ENCODE measurements at places on chromosomes 1 and 21.

DNA sequence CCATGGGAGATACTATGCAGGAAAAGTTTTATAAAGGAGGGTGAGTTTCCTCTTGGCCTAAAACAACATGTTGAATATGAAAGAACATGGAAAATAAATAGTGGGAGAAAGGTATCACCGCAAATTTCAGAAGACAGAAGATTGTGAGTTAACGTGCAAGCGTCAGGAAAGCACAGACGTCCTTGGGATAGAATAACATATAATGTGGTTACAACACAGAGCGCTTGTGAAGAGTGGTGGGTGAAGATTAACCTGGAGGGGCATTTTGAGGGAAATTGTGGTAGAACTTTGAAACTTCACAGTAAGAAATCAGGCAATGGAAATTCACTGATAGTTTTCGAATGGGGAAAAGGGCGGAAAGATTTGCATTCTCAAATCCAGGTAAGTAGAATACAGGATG, 47.3 kb downstream of the NEGR1 start:
- DNase-seq = no peak

DNA sequence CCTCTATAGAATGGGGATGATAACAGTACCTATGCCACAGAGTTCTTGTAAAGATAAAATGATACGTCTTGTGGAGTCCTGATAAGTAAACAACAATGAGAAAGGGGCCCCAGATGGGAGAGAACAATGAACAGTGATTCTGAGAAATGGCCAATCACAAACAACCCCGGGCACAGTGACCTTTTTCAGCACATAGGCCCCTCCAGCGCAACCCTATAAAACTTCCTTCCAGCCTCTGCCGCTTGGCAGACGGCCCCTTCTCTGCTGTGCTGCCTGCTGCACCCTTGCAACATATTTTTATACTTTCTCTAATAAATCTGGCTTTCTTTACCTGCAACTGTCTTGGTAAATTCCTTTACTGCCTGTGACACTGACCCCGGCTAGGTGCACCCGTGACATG, 8.9 kb downstream of the RCAN1 start:
- no peak for DNase-seq

DNA sequence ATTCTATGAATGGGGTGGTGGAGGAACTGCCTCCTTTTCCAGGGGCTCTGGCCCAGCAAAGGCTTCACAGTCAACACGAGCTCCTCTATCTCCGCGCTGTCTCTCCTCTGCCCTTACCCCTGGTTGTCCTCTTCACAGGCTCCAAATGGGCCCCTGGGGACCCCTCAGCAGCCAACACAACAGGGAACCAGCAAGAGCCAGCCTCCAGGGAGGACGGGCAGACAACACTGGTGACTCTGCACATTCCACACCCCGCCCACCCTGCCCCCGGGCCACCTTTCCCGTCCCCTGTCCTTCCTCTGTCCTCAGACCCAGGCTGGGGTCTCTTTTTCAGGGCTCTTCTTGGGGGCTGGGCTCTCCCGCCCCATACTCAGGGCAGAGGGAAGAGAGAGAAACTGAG, 17.5 kb upstream of the ETV3 start:
- DNase-seq = no peak

DNA sequence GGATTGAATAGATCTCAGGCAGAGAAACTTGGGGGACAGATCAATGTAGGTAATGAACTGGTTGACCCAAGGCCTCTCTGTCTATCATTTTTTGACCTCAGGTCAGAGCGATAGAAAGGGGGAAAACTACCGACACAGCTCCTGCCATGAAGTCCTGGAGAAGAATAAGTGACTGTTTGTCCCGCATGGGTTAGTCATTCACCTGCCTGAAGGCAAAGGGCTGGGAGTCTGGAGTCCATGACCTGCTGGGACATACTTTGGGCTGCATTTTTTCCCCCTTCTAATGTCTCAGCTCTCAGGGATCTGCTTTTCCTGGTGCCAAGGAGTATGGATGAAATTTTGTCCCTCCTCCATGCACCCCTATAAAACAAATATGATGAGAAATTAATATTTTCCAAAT, 1.6 kb upstream of the ROR1 start:
- DNase-seq = no peak

DNA sequence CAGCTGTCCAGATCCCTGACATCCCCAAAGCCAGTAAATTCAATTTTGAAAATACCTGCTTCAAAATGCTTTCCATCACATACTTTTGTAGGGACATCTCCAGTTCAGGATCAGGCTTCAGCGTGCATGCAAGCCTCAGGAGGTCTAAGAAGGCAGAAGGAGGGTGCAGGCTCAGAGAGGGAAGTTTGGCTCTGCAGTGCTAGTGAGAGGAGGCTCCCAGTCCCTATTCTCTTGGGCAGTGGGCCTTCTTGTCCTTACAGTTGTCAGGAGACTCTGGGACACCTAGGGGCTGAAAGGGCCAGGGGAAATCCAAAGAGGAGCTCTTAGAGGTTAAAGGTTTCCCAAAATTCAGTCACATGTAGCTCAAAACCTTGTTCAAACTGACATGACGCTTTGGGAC, 20.1 kb downstream of the ADCY10 start:
- DNase-seq = no peak

- DNase-seq = no peak
These were observed 41.3 kb upstream of the UHMK1 start for GRCh38 chr1:162456323-162456722.

DNA sequence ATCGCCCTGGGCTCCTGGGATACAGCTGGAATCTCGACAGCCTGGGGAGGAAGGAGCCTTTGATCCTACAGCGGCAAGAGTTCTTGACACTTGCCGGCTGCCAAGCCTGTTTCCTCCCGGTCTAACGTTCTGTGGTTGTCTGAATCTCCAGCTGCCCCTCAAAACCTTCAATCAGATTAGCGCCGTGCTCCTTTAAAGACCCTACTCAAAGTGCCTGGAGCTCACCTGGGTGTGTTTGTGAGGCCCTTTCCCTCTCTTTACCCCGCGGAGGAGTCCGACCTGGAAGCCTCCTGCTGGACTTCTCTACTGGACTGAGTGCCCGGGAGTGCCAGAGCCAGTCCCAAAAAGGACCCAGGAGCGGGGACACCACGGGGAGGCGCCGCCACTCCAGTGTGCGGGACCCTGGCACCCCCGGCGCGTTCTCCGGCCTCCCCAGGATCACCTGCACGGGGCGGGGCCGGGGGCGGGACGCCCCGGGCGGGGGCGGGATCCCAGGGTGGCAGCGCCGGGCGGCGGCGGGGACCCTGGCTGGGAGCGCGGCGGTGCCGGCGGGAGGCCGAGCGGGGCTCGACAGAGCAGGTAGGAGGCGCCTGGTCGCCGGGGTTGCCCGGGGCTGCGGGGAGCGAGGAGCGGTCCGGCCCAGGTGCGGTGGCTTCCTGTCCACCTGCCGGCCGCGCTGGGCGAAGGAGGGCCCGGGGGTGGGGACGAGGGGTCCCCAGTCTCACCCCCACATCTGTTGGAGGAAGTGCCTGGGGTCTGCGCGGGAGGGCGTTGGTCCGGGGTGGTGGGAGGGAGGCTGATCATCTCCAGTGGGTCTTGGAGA, at the start of gene NCMAP:
TSS of gene NCMAP (plus strand) at position 497 of the 823 bp plus-strand sequence. CDS start 39,344 bp downstream, outside the sequence.
- no peak for DNase-seq

DNA sequence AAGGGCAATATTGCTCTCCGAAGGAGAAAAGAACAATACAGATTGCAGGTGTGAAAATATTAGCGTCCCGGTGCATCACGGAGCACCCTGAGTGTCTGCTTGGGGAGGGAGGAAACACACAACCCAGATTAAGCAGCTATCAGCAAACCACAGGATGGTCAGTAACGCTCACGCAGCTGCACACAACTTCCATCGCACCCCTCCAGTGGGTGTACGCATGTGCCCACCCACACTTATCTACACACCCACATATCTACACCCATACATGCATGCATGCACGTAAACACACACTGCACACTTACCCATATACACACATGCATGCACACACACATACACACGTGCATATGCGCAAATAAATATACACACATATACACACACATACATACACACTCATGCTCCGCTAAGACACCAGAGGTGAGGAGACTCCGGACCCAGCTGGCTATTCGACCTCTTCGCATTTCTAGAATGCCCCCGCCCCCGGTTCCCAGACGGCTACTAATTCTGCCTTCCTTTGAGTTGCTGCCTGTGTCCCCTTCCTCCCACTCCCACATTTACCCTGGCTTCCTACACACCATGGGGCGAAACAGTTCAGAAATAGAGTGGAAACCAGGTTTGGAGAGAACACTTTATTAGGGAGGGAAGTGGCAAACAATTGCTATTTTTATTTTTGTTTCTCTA, 26.2 kb downstream of the ITPKB start:
- no peak for DNase-seq

DNA sequence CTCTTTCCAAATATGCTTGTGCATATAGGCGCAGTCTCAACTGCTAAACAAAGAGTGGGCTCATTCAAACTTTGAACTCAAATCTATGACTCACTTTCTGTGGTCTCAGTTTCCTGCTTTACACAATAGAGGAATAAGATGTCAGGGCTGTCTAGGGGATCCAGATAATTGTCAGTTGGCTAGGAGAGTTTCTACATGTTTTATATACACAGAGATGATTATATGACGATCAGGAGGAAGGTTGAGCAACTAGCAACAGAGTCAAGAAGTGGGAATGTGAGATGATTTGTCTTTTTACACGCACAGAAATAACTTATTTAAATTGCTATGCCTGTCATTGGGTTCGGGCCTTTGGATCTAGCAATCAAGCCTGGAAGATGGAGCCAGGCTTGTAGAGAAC, 299.4 kb upstream of the LYPLAL1 start:
- DNase-seq = no peak

- no peak for DNase-seq
These were observed 16.2 kb upstream of the LIN9 start for GRCh38 chr1:226325178-226325577.

DNA sequence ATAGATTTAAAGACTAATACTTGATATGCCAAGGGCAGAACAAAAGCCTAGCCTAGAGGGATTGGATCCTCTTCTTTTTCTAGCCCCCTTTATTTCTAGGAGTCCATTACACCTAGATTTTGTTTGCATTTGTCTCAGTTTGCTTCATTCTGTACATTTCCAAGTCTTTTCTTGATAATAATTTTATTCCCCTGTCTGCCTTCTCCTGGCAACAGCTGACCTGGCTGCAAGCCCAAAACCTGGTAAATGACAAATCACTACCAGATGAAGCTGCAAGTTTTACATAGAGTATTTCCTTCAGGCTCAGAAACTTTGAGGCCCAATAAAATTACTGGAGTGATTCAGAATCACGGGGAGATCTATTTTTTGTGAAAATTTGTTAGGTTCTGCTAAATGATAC, 36.5 kb upstream of the LHX8 start:
- no peak for DNase-seq

- no peak for DNase-seq
These were observed 26.8 kb downstream of the UMODL1 start for GRCh38 chr21:42097860-42098454.

- no peak for DNase-seq
These were observed 84.6 kb downstream of the MATN1 start for GRCh38 chr1:30638811-30639210.

GRCh38 chr1:77322061-77322900, 40.5 kb downstream of the AK5 start:
- DNase-seq = no peak

DNA sequence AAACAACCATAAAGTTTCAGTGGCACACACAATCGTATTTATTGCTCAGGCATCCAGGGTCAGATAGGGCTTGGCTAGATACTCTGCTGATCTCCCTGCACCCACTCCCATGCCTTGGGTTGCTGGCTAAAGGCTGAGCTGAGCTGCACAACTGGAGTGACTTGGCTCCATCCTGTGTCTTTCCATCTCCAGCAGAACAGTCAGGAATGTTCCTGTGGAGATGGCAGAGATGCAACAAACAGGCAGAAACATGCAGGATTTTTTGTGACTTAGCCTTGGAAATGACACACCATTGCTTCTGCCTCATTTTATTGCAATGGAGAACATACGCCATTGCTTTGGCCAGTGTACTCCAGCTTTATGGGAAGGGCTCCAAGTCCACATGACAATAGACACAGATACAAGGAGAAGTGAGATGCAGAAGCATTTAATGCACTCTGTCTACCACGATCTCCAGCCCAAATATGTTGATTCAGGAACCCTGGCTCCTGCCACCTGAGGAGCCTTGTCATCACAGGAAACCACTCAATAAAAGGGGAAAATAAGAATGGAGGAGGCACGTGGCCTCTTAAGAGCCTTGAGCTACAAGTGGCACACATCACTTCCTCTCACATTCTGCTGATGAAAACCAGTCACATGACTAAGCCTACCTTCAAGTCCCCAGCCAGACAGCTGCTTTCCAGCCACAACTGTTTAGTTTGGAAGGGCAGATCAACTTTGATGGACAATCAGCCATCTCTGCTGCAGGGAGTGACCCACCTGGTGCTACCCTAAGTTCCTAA, 10.1 kb upstream of the GUCA2B start:
- DNase-seq = no peak

DNA sequence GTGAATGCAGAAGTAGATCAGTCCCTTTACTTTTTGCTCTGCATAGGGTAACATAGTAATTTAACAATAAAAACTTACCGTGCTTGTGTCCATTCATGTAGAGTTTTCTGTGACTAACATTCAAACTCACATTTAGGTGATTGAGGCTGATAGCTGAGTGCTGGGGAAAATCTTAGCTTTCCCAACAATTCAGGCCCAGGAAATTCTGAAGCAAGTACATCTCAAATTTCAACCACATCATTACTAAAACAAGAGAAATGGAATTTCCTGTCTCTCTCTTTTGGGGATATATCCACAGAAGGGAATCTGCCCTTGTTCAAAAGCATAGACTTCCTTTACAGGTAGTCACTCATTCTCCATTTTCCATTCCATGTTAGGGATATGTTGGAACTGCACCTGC, 33.1 kb upstream of the C1orf146 start:
- DNase-seq = no peak

GRCh38 chr21:33395891-33396331, 7.3 kb upstream of the IFNGR2 start:
- DNase-seq = no peak

DNA sequence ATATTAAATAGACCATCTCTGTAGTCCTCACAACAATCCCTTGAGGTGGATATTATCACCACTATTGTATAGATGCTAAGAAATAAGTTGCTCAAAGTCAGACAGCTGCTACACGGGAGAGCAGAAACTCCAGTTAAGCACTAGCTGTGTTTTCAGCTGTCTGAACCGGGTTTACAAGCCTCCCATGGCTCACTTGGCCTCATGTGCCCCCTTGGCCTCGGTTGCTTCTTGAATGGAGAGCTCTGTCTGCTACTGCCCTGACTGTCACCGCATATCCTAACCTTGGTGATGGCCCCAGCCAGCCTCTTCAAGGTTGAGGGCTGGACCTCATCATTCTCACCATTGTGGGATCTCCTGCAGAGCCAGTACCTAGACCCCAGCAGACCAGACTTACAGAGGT, 123.4 kb downstream of the AK5 start:
- no peak for DNase-seq

DNA sequence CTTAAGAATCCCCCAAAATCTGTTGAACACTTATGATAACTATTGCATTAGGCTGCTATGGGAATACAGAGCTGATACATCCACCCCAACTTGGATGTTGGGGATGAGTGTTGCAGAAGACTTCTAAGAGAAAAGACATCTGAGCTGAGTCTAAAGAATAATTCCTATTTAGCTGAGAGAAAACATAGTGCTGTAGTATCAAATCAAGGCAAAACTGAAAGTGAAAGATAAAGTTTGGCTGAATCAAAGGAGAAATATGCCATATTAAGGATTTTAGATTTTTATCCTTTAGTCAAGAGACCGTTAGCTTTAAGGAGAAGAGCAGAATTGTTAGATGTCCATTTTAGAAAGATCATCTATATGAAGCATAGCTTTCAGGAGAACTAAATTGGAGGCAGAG, 726.9 kb upstream of the PTBP2 start:
- no peak for DNase-seq

Measured in amygdala (tissue), 56 donors.